C1 segment of cervical spinal cord (tissue), 14 donors: ENCODE measurements at places on chromosomes 4 and X.

DNA sequence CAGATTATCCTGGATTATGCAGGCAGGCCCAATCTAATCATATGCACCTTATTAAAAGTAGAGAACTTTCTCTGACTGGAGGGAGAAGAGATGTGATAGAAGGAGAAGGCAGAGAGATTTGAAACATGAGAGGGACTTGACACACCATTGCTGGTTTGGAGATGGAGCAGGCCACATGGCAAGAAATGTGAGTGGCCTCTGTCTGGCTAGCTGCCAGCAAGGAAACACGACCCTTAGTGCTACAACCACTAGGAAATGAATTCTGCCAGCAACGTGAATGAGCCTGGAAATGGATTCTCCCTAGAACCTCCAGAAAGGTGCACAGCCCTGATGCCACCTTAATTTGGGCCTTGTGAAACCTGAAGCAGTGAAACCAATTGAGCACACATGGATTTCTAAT is 79.5 kb upstream of the MBNL3 start:
- no peak for DNase-seq

DNA sequence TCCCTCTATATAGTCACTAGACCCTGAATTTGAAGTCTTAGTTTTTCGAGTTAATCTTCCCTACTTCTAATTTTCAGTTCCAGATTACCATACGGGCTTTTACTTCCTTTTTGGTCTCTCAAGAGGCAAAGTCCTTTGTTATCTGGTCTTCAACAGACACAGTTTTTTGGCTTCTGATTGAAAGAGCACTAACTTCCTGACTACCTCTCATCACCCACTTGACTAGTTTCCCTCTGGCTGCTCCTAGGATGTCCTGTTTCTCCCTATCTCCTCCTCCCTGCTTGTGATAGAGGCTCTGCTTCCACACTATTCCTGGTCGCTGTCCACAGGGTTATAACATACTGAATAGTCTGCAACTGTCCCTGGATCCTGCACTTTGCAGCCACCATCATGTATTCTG is 16.7 kb upstream of the WDR44 start:
- DNase-seq = no peak

- no peak for DNase-seq
Measured at GRCh38 chr4:55032179-55032578, 93.2 kb downstream of the KDR start.

DNA sequence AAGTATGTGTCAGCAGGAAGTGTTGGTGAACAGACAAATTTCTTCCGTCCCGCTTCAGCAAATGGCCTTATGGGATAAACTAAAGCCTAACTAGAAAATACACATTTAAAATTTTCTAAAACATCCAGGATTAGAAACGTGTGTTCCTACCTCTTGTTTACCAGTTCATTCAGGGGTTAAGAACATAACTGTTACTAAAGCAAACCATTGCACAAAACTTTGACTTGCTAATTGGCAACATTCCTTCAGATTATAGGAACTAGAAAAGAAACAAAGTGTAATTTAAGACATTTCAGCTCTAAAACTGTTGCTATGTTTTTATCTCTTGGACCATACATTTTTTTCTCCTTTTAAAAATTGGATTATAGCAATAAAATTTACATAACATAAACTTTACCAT is 39.5 kb upstream of the CXCL13 start:
- no peak for DNase-seq

DNA sequence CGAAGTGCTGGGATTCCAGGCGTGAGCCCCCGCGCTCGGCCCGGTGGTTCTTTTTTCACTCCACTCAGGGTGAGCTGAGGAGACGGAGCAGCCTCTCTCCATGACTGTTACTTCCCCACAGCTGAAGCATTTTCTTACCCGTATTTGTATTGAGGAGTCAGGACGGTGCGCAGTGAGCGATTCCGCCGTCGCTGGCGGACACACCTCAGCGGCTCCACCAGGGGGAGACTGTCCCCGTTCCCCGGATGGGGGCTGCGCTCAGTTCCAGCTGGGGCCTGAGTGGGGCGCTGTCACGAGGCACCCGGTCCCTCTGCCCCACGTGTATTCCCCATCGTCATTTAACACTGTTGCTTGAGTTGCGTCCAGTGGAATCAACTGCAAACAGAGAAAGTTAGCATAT is 844.0 kb upstream of the FRG1 start:
- no peak for DNase-seq

GRCh38 chrX:9867226-9867625 is 81.0 kb downstream of the SHROOM2 start:
- no peak for DNase-seq

GRCh38 chr4:152321398-152321797 is 214.5 kb downstream of the FBXW7 start:
- DNase-seq = no peak

DNA sequence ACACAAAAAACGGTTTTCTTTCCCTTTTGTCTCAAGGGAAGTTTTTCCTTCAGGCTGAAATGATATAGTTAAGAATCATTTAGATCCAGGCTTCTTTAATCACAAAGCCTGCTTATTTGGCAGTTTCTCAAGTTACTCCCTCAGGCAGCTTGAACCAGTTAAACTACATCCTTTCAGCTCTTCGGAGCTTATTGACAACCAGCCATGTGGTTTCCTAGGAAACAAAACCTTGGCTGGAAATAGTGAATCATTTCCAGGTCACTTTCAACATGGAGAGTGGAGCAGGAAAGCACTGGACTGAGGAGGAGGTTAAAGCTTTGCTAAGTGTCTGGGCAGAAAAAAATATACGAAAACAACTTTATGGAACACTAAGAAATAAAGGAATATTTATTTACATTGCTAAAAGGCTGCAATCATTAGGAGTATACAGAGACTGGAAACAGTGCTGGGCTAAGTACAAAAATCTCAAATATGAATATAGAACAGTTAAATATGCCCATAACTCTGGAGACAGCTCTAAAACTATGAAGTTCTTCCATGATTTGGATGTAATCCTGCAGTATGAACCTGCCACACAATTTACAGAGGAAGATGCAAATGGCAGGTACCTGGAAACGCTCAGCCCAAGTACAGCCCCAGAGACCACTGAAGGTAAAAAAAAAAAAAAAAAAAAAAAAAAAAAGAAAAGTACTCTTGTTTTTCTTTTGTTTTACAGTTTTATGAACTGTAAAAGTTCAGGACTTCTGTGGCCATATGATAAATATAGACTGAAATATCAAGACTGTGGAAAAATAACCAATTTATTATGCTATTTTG is 23.2 kb upstream of the AASDH start:
- DNase-seq = no peak

DNA sequence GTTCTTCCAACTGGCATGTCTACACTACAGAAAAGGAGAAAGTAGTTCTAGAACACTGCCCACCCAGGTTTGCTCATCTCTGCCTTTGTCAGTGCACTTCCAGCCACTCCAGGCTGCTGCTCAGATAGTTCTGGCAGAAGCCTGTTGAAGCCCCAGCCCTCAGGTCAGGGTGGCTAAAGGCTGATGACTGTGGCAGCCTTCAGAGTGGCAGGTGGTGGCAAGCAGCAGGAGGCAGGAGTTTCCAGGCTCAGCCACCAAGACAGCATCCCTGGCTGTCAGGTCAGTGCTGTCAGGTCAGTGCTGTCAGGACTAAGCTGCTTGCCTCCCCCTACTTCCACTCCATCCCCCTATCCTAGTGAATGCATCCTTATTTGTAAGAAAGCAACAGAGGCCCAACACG is 100.4 kb downstream of the MAMLD1 start:
- DNase-seq = no peak

DNA sequence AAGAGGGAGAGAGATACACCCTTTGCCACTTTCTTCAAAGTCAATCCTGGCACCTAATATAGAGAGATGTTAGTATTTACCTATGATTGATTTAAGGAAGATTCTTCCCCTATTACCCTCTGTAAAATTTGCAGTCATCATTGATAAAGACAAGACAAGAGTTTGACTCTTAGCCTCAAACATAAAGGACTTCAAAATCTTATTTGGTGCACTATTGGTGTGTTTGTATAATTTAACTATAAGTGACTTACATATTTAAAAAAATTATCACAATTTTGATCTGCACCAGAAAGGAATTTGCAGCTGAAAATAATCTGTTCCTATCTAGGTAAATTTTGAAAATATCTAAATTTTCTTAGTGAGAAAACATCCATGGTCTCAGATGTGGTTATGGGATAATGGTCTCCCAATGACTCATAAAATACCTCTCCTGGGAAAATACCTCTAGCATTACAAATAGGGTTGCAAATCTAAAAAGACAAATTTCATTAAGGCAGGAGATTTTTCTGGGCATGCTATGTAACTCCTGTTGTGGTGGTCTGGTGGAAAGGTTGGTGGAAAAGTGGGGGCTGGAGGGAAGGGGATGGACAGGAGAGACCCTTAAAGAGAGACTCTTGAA is 173.6 kb upstream of the MED14 start:
- DNase-seq = no peak

GRCh38 chr4:54001668-54002365 is 62.6 kb downstream of the CHIC2 start:
- no peak for DNase-seq

DNA sequence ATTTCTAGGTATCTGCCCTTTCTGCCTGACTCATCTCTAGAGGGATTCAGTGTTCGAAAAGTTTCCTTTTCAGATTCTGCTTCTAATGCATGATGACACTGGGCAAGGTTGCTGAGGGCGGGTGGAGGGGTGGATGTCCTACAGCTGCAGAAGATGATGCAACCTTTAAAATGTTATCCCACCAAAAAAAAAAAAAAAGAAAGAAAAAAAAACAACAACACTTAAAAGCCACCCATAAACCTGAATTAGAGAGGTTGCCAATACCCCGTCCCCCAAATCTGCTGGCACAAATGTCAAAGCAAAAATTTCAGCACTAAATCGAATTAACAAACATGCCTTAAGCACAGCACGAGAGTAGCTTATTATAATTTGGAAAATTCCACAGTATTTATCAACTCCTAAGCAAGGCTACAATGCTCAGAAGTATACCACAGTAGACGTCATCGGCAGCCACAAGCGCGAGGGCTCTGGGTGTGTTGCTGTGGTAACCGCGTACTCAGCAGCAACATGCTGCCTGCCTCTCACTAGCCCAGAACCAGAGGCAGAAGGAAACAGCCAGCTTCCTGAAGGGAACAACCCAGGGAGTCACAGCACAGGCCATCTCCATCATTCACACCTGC is 167.5 kb upstream of the MAP3K15 start:
- no peak for DNase-seq

- DNase-seq = no peak
Measured at GRCh38 chr4:39124885-39125599, 57.3 kb upstream of the WDR19 start.

DNA sequence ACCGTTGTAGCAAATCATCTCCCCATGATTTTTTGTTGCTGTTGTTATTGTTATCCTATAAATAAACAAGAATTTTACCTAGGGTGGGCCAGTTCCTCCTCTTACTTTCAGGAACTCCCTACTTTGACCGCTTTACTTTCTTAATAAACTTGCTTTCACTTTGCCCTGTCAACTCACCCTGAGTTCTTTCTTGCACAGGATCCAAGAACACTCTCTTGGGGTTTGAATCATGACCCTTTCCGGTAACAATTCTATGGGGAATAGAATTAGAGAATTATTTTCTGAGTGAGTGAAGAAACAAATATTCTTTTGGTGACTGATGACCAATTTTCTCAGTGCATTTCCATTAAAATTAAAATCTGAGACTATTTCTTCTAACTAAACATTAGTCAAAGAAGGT is 584.0 kb upstream of the TENM3 start:
- DNase-seq = no peak

DNA sequence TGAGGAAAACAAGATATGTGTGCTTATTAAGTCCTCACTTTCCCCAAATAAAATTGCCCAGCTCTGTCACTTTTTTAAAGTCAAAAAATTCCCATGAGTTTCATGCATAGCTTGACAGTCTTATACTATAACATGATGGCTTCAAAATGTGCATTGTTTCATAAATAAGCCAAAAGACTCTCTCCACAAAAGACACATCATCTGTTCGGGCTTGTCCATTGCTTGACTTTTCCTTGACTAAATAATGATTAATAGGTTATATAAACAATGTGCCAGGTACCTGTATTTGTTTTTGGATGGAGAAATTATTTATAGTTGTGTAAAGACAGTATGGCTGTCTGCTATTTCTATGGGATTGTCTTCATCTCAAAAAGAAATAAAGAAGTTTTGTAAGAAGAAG is 329.2 kb upstream of the KLF3 start:
- no peak for DNase-seq

DNA sequence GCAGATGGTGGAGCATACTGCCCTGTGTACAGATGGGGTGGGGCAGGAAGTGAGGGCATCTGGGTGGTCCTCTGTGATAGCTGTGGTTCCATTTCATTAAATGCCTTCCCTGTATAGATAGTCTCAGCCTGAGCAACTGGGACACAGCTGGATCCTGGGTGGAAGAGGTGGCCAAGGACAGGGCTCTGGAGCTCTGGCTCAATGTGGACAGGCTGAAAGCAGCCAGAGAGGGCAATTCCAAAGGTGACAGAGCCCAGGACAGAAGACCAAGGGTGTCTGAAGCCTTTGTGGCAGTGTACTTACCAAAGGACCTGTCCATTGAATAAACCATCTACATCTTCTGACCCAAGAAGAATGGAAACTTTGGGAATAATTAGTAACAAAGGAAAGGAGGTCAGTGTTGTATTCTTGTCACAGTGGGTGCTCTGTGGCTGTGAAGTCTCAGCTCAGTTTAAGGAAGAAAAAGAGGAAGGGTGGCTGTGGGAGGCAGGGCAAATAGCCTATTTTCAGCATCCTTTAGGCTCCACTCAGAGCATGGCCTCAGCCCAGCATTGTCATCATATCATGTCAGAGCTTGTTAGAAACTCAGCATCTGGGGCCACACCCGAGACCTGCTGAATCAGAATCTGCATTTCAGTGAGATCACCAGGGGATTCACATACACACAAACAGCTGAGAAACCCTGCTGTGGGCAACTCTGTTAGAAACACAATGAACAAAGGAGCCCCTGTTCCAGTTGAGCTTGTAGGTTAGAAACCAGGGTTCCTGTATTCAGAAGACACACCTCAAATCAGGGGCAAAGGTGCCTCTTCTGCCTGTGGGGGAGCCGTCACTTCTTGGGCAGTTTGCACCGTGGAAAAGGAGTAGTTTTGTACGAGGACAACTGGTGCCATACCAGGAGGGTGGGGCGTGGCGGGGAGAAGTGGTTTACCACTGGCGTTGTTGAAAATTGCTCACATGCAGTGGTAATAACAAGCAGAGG is 168.6 kb downstream of the PTTG2 start:
- no peak for DNase-seq

GRCh38 chrX:110863883-110864282 is 68.3 kb upstream of the CHRDL1 start:
- no peak for DNase-seq
